ENCODE measurements at places on chromosomes 5 and 9. TPM values are rescaled to one million over a fixed set of nuclear protein-coding genes. Genes with fewer than 3 reads are reported as not detected.
A peak's percentile ranks its signal among the peaks of the same experiment; 100 is the strongest.

The AGXT2 gene
- total RNA-seq: not detected

The PALM2AKAP2 gene
- 64.8 TPM for total RNA-seq

The MOCS2 gene
- total RNA-seq: 44.6 TPM

The FCN1 gene
- 9.3 TPM for total RNA-seq

The INSL6 gene
- total RNA-seq: not detected

The FBLL1 gene
- 6.9 TPM for total RNA-seq

The SHOC1 gene
- not detected for total RNA-seq

The LHX3 gene
- not detected for total RNA-seq

The RAB3C gene
- total RNA-seq: 0.21 TPM

The KCTD16 gene
- total RNA-seq: 0.10 TPM

The ECM2 gene
- 27.5 TPM for total RNA-seq

The PKN3 gene
- 5.9 TPM for total RNA-seq

The ANKRD31 gene
- total RNA-seq: 0.51 TPM

The MARCOL gene
- total RNA-seq: not detected

The NMUR2 gene
- total RNA-seq: not detected

The GGTA1 gene
- 6.9 TPM for total RNA-seq

- DNase-seq: no peak
Observed at GRCh38 chr5:136656811-136657210, 291.5 kb upstream of the TRPC7 start.

DNA sequence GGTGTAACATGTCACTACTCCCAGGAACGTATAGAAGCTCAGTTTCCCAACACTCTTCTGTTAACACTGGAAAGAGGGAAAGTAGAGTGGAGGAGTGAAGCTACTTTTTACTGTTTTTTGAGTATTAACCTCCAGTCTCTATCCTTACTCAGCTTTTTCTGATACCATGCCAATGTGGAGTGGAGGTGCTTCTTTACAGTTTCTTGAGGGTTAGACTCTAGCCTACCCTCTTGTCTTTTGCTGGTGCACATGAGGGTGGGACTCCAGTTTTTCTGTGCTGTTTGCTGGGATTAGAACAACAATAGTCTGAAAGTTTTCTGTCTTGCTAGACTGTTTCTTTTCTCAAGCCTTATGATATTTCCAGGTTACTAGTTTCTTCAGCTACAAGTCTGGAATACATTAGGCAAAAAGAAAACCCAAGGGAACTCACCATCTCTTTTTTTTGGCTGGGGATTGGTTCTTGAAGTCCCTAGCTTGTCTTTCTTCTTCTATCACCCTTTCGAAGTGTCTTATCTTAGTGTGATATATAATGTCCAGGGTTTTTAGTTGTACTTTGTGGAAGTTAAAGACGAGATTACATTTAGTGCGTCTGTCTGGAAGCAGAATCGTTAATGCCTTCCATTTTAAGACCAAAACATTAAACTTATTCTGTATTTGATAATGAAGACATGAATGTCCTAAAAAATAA, 35.9 kb downstream of the PRR16 start:
- no peak for DNase-seq

DNA sequence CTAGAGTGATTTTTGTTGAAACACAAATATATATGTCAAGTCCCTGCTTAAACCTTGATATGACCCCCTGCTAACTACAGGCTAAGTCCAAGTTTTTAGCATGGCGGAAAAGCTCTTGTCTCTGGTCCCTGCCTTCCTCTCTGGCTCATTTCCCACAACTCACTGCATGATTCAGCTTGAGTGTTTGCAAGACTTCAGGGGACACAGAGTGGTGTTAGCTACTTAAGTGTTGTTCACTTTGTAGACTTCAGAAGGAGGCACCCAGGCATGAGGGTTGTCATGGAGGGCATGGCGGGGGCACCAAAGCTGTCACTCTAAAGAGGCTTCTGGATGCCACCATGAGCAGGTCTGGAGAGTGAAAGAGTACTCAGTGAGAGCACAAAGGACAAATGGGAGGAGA, 362.4 kb upstream of the ACTBL2 start:
- DNase-seq: no peak

GRCh38 chr5:116415182-116415581, 159.4 kb downstream of the SEMA6A start:
- DNase-seq: peak; percentile 32

DNA sequence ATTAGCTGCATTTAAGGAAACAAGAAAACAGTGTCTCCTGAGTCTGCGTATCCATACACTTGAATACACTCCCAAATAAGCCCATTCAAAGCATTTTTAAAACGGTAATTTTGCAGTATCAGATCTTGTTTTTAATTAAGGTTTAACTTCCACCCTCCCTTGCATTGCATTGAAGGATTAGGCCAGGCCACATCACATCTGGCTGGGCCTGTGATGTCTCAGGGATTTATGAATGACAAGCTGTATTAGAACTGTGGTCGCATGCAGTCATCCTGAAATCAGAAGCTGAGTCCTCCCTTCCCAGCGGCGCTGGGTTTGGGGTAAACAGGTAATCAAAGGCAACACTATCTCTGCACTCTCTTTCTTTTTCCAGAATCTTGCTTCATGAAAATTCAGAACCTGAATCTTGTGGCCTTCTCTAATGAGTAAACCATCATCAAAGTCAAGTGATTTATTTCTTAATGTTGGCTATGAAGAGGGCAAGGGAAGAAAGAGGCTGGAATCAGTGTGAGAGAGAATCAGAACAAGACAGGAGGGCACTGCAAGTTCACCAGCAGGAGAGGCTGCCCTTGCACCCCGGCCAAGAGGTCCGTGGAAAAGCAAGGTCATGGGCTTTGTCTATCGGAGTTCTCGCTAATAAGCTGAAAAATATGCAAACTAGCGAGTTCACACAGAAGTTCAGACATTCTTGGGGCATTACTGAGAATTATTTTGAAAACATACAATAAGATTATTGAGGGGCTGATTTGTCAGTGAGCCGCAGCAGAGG, 80.0 kb upstream of the ZSWIM6 start:
- DNase-seq: no peak

GRCh38 chr5:118687661-118688621, 300.4 kb downstream of the DTWD2 start:
- DNase-seq: no peak

DNA sequence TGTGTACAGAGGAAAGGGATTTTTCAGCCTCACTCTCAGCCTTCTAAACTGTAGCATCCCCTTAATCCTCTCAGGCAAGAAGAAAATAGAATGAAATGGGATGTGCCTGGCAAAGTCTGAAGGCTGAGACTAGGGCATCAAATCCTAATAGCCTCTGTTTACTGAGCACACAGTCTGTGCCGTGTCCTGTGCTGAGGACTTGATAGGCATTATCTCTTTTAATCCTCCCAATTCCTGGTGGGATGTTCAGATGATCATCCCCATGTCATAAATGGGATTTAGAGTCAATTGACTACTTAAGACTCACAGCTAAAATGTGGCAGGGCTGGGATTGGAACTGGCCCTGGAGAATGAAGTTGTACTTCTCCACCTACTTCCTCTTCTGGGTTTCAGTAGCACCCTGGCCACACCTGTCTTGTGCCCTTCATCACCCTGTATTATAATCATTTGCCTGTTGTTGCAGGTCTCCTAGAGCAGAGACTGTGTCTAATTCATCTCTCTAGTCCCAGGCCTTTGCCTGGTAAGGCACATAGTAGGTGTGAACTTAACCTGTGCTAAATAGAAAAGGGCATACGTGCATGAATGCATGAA, 81.0 kb downstream of the WWC1 start:
- DNase-seq: no peak

DNA sequence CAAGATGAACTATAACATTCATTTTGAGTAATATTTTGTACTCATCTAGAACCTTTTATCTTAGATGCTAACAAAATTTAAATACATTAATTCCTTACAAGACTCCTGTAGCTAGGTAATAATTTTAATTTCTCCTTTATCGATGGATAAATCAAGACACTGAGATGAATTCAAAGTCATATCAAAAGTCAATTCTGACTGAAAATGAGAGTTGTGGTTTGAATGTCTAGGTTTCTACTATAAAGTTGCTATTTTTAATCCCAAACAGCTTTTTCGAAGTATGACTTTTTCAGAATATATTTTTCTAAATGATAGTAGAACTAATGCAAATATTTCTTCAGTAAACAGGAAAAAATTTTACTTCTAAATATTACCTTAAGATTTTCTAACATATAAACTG, 491.7 kb upstream of the FAM174A start:
- no peak for DNase-seq

DNA sequence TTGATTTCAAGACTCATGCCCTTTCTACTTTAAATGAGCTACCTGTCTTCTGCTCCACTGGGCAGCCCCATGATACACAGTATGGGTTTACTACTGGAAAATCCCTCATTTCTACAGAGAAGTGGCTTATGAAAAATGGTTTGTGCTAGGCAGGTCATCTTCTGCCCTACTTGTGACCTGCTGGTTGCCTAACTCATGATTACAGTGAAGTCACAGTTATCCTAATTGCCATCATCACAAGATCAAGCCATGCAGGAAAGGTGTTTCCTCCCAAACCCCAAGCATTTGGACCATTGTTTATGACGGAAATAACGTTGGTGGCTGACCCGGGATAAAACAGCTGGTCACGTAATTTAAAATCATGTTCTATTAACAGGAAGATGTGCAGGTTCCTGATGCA, 330.6 kb downstream of the ACTL7B start:
- no peak for DNase-seq

- DNase-seq: peak; percentile 59
Observed at GRCh38 chr5:54601411-54602230, 84.1 kb downstream of the SNX18 start.

DNA sequence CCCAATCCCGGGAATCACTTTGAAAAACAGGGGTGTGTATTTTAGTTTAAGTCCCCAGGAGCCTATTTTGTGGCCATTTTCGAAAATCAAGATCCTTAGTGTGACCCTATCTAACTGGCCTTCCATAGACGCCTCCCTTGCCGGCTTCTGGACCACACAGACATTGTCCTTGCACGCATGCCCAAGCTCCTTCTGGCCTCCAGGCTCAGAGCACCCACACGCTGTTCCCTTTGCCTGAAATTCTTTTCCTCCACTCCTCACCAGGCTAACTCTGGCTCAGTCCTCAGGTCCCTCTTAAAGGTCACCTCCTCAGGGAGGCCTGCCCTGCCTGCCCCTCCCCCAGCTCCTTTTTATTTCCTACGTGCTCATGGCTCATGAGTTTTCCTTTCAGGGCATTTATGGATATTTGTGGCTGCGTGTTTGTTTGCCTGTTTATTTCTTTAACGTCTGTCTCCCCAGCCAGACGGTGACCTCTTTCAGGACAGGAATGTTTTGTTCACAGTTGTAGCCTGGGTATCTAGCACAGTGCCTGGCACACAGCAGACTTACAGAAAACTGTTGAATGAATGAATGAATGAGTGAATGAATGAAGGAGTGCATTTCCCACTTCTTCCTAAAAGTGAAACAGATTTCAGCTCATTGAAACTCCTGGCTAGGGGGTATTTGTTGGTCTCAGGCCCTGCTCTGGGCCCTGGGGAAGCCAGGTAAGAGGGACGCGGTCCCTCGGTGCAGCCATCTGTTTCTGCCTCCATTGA, 79.1 kb upstream of the IER5L start:
- DNase-seq: no peak

- DNase-seq: no peak
Observed at GRCh38 chr9:108469654-108470053, 386.1 kb downstream of the ACTL7B start.

DNA sequence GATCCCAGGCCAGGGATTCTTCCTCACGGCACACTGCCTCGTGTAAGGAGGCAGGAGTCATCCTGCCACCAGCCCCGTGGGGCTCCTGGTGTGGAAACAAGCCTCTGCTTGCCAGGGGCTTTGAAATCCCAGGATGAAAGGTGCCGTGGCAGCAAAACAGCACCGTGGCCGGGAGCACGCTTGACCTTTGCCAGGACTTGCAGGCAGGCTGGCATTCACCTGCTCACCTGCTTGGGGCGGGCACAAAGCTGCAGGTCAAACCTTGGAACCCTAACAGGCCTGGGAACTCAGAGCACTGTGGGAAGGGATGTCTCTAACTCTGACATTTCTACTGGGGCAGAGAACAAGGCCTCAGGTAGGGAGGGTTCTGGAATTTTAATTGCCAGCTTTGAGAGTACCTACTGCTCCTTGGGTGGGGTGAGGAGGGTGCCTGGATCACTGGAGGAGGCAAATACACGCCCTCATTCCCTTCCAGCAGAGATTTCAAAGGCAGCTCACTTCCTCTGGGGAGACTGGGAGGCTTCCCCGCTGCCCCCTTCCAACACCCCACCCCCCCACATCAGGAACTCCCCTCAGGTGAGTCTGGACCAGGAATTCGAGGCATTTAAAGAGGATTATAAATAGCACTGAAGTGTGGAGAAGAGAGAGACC, 45.6 kb upstream of the STXBP1 start:
- DNase-seq: no peak

DNA sequence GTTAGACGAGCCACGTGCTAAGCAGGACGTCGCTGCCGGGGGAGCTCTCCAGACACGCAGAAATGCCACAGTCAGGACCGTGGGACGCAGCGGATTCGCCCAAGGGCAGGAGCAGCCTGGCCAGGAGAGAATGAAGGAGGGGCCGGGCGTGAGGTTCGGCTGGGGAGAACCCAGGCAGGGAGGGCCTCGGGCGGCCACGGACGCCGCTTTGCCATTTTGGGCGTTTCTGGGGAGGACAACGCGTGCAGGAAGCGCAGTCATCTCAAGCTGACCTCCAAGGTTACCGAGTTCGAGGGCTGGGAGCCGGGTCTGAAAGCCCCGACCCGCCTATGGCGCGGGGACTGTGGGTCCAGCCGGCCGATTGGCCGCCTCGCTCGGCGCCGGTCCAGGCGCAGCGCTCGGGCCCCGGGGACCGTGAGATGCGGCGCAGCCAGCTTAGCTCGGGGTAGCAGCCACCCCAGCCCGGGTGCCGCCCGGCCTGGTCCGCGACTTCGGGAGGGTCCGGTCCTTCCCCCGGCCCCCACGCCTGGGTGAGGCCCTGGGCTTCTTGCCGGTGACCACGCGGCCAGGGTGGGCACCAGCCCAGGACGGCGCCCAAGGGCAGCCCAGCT, 760 bp upstream of the MAN1B1 start:
- DNase-seq: peak; percentile 26

GRCh38 chr5:88672644-88673252, 210.2 kb downstream of the MEF2C start:
- DNase-seq: peak; percentile 6

GRCh38 chr5:56112526-56113121, 117.9 kb upstream of the IL6ST start:
- no peak for DNase-seq

GRCh38 chr5:131322926-131323325, 59.1 kb downstream of the CDC42SE2 start:
- DNase-seq: no peak
